ENCODE measurements at places on chromosomes 4 and X.
A peak's percentile ranks its signal among the peaks of the same experiment; 100 is the strongest.

DNA sequence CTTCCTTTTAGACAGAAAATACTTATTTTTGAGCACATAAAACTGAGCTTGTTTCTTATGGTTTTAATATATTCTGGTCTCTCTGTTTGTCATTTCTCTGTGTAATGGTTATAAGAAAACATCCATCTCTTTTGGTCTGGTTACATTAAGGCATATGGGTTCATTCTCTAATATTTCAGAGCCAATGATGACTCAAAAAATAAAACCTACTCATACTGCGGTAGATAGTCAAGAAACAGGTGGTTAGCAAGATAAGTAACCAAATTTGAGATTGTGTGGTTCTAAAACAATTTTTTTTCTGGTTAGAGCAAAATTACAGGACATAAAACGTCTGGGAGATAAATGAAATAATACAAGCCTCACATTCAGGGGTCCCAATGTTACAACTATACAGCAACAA is 654.5 kb downstream of the STIM2 start:
- DNase-seq: no peak

DNA sequence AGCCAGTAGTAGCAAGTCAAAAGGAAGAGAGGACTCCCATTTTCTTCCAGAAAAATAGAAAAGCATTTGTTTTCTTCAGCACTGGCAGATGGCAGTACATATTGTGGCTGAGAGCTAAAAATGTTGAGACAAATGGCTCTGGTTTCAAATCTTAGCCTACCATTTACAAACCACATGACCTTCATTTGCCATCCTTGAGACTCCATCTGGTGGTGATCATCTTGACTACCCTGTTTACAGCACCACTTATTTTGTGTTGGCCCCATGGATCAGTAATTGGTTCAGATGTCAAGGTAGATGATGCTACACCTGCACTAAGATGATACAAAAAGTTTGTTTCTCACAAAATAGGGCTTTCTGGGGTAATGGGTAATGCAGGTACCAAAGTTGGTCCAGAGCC is 951.8 kb upstream of the IGFBP7 start:
- DNase-seq: no peak

DNA sequence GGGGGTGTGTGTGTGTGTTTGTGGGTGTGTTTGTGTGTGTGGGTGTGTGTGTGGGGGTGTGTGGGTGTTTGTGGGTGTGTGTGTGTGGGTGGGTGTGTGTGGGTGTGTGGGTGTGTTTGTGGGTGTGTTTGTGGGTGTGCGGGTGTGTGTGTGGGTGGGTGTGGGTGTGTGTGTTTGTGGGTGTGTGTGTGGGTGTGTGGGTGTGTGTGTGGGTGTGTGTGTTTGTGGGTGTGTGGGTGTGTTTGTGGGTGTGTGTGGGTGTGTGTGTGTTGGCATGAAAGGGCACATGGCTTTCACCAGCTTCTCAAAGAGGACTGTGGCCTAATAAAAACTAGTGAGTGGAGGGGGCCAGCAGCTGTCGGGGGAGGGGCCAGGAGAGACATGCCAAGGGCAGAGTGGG is 25.3 kb upstream of the ZNF185 start:
- no peak for DNase-seq

DNA sequence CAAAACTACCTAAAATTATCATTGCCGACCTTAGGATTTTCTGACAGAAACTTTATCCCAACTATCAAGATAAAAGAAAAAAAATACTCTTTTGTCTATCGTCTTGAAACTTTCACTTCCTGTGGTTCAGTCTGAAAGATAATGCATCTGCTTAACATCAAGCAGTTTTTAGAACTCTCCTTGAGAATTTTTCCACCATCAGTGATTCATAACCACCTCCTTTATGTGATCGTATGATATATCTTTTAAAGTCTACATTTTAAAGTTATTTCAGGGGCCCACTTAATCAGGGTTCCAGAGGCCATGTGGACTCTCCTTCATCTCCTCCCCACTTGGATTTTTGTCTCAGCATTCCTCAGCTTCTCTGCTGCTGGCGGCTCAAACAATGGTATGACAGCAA is 272.8 kb upstream of the TENM3 start:
- no peak for DNase-seq

GRCh38 chrX:80578517-80579105 is 158.4 kb downstream of the TENT5D start:
- DNase-seq: no peak

DNA sequence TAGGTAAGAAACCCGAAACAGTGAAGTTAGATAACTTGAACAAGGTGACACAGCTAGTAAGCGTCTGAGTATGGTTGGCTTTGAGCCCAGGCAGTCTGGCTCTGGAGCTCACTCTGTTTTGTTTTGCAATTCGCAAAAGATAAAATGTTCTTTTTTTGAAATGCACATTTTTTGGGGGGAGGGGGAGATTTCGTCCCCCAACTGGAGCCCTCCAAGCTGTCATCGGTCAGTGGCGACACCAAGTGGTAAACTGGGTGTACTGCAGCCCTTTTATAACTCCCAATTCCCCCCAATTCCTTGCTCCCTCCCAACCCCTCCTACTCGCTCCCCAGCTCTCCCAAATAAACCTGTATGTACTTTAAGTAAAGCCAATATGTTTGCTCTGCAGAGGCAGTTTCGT is 2.8 kb upstream of the CLCN5 start:
- DNase-seq: no peak

GRCh38 chr4:27910227-27910626 is 1049.6 kb downstream of the STIM2 start:
- no peak for DNase-seq

DNA sequence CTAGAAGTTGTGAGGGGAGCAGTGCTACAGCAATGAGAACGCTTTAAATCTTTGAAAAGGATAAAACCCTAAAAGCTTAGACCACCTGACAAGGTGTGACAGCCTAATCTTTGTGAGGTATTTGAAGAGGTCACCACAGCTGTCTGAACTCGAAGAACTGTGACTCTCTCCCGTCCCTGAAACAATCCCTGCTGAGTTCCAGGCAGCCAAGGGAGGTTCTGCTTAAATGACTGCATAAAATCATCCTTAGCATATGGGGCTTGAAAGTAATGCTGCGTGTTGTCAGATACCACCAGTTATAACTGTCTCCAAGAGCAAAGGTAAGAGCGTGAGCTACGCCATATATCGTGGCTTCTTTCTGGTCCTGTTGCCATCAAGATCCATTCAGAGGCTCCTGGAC is 696.3 kb downstream of the PCDH7 start:
- DNase-seq: no peak

- no peak for DNase-seq
These were observed 218.5 kb upstream of the ANKRD50 start for GRCh38 chr4:124931050-124931449.

DNA sequence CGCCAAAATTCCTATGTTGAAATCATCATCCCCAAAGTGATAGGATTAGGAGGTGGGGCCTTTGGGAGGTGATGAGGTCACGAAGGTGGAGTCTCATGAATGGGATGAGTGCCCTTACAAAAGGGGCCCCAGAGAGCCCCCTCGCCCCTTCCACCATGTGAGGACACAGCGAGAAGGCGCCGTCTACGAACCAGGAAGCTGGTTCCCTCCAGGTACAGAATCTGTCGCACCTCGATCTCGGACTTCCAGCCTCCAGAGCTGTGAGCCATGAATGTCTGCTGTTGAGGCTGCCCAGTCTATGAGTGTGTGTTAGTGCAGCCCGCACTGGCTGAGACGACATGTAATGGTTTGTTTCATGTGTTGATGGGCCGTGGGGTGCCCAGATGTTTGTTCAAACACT is 60.3 kb downstream of the PRKX start:
- no peak for DNase-seq

- DNase-seq: no peak
These were observed 70.9 kb downstream of the EPHA5 start for GRCh38 chr4:65599340-65599739.

- DNase-seq: no peak
These were observed 43.8 kb downstream of the WWC2 start for GRCh38 chr4:183142571-183143550.

GRCh38 chr4:154435895-154436294 is 55.7 kb downstream of the DCHS2 start:
- no peak for DNase-seq

- DNase-seq: peak; percentile 71
These were observed 31.8 kb upstream of the IQSEC2 start for GRCh38 chrX:53312946-53313727.

DNA sequence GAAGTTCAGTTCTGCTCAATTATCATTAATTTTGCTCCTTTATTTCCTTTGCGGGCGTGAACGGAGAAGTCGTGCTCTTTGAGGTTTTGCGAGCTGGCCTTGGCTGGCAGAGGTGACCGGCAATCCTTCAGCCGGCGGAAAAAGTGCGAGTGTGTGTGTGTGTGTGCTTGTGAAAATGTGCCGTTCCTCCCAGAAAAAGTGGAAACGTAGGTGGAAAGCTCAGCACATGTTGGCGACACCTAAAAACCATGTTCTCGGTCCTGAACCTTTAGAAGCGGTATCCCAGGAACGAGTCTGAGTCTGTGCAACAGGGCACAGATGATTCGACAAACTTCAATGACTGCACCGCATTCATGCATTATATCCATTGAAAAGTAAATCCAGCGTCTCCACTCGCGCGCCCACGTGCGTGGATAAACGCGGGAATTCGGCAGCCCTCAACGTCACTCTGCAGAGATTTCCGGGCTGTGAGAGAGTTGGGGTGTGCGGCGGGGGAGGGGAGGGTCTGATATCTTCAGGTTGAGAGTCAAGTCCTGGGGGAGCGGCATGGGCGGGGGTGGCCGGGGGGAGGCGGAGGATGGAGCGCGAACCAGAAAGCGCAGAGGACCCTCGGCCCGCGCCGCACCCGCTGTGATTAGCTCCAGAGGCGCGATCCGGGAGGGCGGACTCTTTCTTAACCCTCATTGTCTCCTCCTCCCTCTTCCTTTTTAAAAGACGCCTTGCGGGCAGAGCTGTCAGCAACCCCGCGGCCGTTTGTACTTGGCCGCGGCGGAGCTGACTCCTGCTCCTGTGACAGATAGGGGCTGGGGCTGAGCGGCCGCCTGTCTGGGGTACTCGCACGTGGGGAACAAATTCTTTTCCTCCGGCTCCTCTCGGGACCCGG is at the start of gene SHISA3:
Gene SHISA3 (plus strand): TSS at position 737 of the 883 bp plus-strand sequence. CDS start 569 bp downstream, outside the sequence.
- DNase-seq: no peak

- no peak for DNase-seq
These were observed 197.9 kb downstream of the SHOX start for GRCh38 chrX:828411-828959.

GRCh38 chrX:18252644-18253359 is 32.1 kb upstream of the BEND2 start:
- DNase-seq: no peak

- DNase-seq: no peak
These were observed 262.5 kb upstream of the HS3ST1 start for GRCh38 chr4:11691236-11691635.

DNA sequence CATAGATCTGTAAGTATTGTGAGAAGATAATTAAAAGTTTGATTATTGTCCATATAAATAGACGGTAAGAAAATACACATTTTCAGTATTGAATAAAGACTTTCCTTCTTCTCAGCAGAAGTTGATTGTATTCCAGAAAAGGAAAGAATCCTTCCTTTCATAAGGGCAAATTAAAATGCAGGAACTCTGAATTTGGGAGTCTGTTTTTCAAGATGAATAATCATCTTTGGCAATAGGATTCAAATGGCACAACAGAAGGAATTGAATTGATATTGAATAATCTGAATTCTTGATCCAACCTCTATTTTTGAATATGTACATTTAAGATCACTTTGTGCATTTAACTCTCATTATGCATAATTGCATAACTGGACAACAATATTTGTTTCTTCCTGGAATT is 149.3 kb downstream of the DMD start:
- no peak for DNase-seq

- peak; percentile 76 for DNase-seq
These were observed 17.1 kb downstream of the SMIM14 start for GRCh38 chr4:39621582-39621981.

DNA sequence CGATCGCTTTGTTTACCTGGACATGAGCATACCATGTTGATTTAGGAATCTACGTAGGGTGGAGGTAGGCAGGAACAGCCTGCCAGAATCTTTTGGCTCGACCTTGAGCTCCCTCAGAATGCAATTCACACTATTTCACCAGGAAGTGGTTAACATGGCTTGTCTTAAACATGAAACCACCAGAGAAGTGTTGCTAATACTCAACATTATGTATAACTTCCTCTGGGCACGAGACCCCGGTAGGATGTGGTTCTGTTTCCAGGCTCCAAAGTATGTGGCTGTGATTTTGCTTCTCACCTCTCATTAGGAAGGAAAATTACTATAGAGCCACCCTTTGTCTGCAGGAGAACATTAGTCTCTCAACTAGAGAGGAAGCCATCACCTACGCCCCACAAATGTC is 59.0 kb upstream of the VCX3B start:
- no peak for DNase-seq

DNA sequence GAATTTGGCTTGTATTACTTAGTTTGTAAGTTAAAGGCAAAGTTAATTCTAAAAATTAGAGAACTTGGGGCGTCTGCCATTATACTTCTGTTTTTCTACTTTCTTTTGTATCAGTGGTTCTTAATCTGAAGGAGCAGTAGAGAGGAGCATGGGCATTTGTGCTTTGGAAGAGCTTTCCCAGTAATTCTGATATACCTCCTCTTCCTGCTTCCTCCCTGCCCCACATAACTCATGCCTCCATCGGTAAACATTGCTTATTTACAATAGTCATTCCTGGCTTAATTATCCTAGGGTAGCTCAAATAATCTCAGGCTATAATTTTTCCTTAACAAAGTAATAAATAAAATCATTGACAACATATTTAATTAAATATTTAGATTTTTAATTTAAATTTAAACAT is 37.1 kb upstream of the SPARCL1 start:
- no peak for DNase-seq

- DNase-seq: no peak
These were observed 326.7 kb downstream of the MAPK10 start for GRCh38 chr4:86033171-86033570.

DNA sequence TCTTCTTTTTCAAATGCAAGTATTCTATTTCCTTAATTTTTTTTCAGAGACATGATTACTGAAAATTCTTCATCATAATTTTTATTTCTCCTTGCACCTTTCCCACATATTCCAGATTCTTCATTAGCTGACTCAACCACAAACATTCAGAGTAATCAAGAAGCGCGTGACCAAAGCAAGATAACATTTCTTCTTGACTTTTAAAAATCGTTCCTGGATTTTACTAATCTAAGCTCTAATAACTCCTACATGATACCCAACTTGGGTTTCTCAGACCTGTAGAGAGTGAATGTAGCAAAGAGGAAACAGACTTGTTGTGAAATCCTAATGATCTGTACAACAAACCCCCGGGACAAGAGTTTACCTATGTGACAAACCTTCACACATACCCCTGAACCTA is 615.0 kb downstream of the TMA16 start:
- no peak for DNase-seq

DNA sequence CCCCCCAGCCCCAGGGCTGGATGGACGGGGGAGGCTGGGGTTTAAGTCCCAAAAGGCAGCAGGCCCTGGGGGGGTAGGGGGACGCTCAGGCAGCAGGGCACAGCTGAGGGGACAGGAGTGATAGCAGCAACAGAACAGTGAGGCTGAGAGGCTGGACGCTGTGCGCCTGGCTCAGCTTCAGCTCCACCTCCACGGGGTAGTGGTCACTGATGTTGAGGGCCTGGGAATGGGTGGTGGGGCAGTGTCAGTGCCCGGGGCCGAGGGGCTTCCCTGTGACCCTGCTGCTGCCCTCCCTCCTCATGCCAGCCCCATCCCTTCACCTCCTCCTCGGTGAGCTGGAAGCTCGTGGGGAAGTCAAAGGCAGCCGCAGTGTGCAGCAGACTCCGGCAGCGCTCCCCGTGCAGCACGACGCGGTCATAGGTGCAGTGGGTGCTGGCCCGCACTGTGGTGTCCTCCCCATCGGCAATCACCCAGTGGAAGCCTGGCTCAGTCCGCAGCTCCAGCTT is 4.5 kb downstream of the RPL10 start:
- no peak for DNase-seq

Data from inflammatory macrophage (primary cell).